ENCODE measurements at places on chromosomes 6 and 20.

DNA sequence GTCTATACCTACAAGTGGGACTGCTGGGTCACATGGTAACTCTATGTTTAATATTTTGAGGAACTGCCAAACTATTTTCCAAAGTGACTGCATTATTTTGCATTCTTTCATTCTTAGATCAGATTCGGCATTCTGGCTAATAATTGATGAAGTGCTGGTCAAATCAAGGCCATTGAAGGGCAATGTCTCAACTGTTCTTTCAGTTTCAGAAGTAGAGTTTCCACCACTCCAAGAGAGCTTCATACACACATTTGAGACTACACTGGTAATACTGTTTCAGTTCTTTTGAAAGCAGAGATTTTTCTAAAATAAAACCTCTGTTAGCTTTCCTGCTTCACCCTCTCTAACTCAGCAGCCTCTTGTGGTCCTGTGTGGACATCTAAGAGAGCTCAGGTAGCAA lies 154.5 kb downstream of the CFAP61 start:
- no peak overlapping the region for H3K4me3 ChIP-seq
- H3K4me1 ChIP-seq = peaks cover 14% of the 10 kb centered on the region
- no peak for DNase-seq
- H3K36me3 ChIP-seq = no peaks in the 10 kb centered on the region

DNA sequence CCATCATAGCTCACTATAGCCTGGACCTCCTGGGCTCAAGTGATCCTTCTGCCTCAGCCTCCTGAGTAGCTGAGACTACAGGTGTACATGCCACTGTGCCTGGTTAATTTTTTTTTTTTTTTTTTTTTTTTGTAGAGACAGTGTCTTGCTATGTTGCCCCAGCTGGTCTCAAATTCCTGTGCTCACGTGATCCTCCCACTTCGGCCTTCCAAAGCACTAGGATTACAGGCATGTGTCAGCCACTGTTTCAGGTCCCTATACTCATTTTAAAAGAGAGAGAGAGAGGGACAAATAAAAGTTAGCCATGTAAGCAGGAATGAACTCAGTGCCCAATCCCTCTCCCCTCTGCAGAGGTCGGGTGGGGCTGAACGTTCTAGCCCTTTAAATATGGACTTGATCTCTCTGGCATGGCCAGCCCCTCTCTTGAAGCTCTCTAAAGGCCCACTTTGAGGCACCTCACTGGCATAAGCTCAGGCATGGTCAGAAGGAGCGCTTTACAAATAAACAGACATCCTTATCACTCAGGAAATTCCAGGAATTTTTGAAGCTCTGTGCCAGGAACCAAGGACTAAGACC lies 9.0 kb upstream of the SERPINB1 start:
- H3K27ac ChIP-seq = no peak overlapping the region
- peaks cover 56% of the 10 kb centered on the region for H3K4me1 ChIP-seq
- H3K4me3 ChIP-seq = no peak overlapping the region
- no peaks in the 10 kb centered on the region for H3K27me3 ChIP-seq

GRCh38 chr6:111472933-111473435 lies 10.0 kb downstream of the REV3L start:
- no peaks in the 10 kb centered on the region for H3K27me3 ChIP-seq
- DNase-seq = no peak
- peaks cover 9% of the 10 kb centered on the region for H3K36me3 ChIP-seq
- H3K4me1 ChIP-seq = peaks cover 33% of the 10 kb centered on the region
- no peak overlapping the region for H3K27ac ChIP-seq

DNA sequence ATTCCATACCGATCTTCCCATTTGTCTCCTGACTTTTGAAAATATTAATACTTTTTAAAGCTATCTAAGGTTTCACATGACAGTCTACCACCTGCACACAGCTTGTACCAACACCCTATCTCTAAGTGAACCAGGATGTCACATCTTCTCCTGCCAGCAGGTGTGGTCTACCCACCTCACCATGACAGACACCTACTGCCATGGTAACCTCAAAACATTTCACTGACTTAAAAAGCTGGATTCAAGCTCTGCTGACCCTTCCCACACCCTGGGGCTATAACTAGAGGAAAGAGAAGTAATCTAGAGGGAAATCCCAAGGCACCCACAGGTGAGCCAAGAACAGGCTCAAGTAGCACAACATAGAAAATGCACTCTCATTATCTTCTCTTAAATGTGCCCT lies 1.2 kb downstream of the SLC17A3 start:
- DNase-seq = no peak
- H3K4me3 ChIP-seq = no peak overlapping the region
- no peaks in the 10 kb centered on the region for H3K4me1 ChIP-seq
- no peak overlapping the region for H3K27ac ChIP-seq
- H3K27me3 ChIP-seq = no peaks in the 10 kb centered on the region
- no peaks in the 10 kb centered on the region for H3K36me3 ChIP-seq

DNA sequence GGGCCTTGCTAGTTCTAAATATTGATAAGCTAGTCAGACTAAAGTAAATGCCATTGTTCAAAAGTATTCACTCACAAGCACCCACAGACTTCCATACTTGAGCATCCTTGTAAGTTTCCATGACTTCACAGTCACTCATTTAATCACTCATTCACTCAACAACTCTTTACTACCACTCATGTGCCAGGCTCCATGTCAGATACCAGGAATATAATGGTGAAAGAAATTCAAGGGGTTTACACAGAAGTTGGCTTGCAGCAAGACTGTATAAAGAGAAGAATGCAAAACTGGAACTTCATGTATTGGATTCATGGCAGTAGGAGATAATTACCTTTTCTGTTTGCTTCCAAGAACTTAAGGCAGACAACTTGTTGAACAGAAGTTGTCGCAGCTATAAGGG lies 36.6 kb downstream of the ADGRF1 start:
- H3K4me1 ChIP-seq = no peaks in the 10 kb centered on the region
- no peaks in the 10 kb centered on the region for H3K27me3 ChIP-seq
- no peaks in the 10 kb centered on the region for H3K36me3 ChIP-seq
- no peak for DNase-seq
- no peak overlapping the region for H3K4me3 ChIP-seq
- H3K27ac ChIP-seq = no peak overlapping the region

DNA sequence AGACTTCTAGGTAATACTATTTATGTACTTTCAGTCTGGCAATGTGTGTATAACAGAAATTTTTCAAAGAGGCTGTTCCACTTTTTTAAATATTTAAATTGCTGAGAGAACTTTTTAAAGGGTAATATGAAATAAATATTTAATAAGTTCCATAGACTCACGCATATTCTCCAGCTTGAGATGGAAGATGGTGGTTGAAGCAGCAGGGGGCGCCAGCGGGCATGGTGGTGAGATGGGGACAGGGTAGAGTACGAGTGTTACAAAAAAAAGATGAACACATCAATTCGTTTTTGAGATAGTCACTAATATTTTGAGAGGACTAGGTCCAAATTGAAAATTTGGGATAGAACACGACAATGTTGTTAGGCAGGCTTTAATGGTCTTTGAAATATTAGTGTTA lies 68.4 kb downstream of the RSPO3 start:
- no peaks in the 10 kb centered on the region for H3K4me1 ChIP-seq
- H3K36me3 ChIP-seq = no peaks in the 10 kb centered on the region
- DNase-seq = peak; percentile 87
- no peak overlapping the region for H3K4me3 ChIP-seq
- peaks cover 4% of the 10 kb centered on the region for H3K27me3 ChIP-seq
- no peak overlapping the region for H3K27ac ChIP-seq

GRCh38 chr20:8036771-8037170 lies 17.2 kb upstream of the TMX4 start:
- H3K27me3 ChIP-seq = no peaks in the 10 kb centered on the region
- no peak overlapping the region for H3K4me3 ChIP-seq
- DNase-seq = no peak
- H3K4me1 ChIP-seq = no peaks in the 10 kb centered on the region
- H3K36me3 ChIP-seq = no peaks in the 10 kb centered on the region
- no peak overlapping the region for H3K27ac ChIP-seq

All from Karpas-422 (cell line).